Muscle of back (tissue), 13 donors: ENCODE measurements at places on chromosomes 3 and 15.

DNA sequence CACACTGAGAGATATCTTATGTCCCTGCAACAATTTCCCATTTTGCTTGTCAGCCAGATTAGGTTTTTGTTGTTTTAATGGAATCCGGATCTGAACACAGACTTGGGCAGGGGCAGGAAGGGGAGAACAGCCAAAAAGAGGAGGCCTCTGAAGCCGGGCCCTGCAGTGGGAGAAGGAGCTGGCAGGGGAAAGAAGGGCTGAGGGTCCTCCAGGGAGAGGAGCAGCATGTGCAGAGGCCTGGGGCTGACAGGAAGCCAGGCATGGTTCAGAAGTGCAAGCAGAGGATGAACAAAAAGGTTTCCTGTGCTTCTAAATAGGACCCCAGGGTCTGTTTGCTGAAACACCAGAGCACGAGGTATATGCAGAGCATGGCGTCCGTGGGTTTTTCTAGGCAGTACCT lies 49.1 kb upstream of the POMGNT2 start:
- no peak for DNase-seq

GRCh38 chr3:62625268-62625667 lies 249.9 kb downstream of the CADPS start:
- no peak for DNase-seq

- no peak for DNase-seq
Observed at GRCh38 chr15:26892182-26892518, 25.3 kb downstream of the GABRA5 start.

- DNase-seq = no peak
Observed at GRCh38 chr3:102348904-102349303, 85.9 kb upstream of the ZPLD1 start.

- peak; percentile 16 for DNase-seq
Observed at GRCh38 chr3:31636049-31636448, 103.3 kb downstream of the STT3B start.

GRCh38 chr3:7144697-7145308 lies 283.9 kb downstream of the GRM7 start:
- DNase-seq = no peak

DNA sequence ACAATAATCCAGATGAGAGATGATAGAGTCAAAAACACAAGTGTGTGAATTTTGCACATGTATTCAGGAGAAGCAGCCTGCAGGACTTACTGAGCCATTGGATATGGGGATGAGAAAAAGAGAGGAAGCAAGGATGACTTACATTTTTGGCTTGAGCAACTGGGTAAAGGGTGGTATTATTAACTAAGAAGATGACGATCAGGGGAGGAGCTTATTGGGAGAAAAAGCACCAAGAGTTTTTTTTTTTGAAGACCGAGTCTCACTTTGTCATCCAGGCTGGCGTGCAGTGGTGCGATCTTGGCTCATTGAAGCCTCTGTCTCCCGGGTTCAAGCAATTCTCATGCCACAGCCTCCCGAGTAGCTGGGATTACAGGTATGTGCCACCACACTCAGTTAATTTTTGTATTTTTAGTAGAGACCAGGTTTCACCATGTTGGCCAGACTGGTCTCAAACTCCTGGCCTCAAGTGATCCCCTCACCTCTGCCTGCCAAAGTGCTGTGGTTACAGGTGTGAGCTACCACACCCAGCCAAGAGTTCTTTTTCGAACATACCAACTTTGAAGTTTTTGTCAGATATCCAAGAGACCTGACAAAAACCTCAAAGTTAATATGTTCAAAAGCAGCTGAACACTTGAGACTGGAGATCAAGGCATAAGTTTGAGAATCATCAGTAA lies 14.8 kb upstream of the SH3BP5 start:
- DNase-seq = no peak

DNA sequence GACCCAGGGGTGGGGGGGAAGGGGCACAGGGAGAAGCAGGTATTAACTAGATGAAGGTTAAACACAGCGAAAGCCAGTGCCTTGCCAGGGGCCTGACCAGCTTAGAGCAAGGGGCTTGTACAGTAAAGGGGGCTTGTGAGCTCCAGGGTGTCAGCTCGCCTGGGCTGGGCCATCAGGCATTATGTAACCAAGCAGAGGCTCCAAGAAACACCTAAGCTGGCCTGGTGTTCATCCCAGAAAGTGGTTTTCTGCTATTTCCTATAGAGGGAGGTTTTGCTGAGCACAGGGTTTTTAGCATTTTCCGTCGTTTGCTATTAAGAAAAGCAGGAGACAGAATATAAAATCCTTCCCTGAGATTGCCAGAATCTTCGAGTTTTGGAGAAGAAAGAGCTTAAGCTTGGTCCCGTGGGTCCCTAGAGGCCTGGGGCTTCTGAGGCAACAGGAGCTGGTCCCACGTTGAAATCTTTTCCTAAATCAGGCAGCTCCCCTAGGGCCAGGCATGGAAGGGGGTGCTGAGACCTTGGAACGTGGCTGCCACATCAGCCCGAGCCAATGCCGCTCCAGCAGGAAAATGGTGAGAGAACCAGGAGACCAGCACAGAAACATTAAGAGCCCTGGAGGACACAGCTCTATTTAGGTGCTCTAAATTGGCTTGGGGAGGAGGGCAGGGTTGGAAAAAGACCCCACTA lies 71.4 kb downstream of the ISG20 start:
- DNase-seq = peak; percentile 29

GRCh38 chr15:69554279-69554961 lies 101.8 kb downstream of the RPLP1 start:
- DNase-seq = no peak

DNA sequence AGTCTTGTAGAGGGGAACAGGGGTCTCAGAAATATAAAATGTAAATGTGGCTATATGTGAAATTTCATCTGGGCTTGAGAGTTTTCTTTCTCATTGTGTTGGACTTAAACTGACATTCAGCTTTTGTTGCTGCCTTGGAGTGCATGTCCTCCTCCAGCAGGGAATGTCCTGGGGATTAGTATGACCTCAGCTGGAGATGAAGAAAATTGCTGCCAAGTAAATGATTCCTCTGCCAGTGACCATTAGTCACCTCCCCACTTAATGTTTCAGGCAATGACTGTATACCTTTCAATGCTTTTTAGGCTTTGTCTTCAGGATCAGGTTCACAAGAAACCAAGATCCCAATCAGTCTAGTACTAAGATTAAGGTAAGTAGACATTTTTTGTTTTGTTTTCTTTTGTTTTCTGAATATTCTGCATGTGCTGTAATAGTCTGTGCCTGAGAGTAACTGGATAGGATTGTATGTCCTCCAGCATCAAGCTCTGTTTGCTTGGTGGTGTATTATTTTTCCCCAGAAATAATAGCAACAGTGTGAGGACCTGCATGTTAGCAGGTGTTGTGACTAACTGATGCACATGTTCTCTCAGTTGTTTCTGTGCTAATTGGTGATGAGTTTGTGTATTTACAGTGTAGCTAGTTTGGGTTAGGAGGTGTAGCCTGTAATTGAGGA lies 18.1 kb upstream of the SLC22A13 start:
- peak; percentile 75 for DNase-seq

DNA sequence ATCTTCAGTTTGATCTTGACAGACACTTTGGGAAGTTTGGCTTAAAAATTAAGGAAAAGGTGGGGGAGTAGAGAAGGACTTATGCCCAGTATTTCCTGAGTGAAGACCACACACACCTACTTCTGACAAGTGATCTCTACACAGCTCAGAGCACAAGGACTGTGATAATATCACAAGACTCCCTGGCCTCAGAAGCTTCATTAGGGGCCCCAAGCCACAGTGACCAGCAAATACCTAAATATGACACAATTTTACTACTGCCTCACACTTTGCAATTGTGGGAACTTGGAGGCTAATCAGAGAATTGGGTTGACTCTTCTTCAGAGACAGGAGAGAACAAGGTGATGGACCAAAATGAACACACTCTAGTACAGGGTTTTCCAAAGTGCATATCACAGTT lies 2.6 kb downstream of the ILDR1 start:
- DNase-seq = no peak

DNA sequence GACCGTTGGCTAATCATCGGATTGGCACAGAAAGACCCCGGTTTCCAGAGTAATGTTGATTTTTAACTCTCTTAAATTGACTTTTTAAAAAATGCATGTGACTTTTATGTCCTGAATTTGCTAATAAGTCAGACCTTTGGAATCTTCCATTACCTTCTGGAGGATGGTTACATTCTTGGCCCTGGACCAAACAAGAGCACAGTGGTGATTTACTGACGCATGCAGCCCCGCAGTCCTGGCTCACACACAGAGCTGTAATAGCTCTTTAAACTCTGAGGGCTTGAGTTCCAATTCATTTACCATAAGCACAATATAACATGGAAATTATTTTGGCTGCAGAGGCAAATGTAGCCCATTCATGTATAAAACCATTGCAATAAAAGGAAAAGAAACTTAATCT lies 25.1 kb downstream of the SOX14 start:
- DNase-seq = no peak

DNA sequence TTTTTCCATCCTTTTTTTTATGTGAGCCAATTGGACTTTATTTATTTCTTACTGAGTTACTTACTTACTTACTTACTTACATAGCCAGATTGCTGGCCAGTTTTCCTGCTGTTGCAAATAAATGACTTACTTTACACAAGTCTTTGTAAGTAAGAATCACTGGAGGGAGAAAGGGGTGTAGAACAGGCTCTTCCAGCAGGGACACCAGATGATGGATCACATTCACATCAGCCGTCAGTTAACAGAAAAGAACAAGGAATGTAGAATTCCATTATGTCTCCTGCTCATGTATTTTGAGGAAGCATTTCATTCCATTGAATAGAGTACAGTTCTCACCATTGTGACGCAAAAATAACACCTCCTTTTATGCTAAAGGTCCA lies 188.6 kb downstream of the FNDC3B start:
- DNase-seq = no peak

DNA sequence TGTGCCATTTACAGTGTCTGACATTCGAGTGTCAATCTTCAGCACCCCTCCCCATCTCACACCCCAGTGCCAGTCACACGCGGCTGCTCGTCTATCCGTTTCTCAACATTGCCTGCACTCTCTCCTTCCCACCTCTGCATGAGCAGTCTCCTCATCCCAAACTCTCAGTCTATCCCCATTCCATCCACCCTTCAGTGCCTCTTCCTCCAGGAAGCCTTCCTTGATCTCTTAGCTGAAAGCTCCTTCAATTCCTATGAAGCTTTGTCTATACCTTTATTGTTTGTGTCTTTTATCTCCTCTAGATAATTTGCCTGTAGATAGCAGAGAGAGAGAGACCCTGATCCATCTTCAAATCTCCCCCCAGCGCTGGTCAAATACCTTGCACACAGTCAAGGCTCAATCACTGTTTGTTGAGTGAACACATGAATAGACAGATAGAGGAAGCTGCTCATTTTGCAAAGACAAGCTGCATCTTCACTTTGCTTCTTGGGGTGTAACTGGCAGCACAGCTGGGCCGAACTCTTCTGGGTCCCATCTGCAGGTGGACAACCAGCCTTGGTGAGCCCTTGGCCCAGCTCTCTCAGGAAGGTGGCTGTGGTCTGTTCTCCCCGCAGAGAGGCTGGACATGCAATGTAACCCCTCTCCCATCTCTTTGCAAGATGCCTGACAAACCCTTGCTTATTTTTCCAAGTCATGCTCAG lies 52.8 kb downstream of the ITGA11 start:
- DNase-seq = no peak

DNA sequence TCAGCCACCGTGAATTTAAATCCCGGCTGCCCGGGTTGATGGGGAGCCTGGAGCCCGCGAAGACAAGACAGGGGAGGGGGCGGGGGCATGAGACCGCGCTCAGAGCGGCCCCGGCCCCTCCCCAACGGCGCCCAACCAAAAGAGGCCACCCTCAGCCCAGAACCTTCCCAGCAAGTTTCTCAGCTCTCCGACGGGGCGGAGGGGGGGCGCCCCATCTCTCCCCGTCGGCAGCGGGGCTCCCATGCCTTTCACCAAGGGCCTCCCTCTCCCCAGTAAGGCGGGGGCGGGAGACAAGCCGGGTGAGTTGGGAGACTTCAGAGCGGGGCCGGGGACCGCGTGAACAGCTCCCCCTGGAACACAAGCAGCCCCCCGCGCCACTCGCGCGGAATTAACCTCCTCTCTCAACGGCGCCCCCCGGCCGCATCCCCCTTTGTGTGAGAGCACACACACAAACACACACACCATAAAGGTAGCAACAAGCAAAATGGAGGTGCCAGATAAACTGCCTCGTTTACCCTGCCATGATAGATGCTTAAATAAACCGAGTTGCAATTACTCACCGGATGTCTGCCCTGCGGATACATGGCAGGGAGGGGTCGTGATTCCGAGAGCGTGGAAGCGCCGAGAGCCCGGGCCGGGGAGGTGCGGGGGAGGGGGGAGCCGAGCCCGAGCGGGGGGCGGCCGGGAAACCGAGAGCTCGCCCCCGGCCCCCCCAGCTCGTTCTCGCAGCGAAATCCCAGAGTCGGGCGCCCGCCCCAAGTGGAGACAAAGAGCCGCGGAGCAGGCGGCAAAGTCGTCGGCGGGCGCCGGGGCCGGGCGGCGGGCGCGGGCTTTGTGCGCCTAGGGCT lies 1.3 kb downstream of the TLE3 start:
- DNase-seq = peak; percentile 83

GRCh38 chr3:95277613-95278012 lies 1214.8 kb downstream of the NSUN3 start:
- peak; percentile 4 for DNase-seq

DNA sequence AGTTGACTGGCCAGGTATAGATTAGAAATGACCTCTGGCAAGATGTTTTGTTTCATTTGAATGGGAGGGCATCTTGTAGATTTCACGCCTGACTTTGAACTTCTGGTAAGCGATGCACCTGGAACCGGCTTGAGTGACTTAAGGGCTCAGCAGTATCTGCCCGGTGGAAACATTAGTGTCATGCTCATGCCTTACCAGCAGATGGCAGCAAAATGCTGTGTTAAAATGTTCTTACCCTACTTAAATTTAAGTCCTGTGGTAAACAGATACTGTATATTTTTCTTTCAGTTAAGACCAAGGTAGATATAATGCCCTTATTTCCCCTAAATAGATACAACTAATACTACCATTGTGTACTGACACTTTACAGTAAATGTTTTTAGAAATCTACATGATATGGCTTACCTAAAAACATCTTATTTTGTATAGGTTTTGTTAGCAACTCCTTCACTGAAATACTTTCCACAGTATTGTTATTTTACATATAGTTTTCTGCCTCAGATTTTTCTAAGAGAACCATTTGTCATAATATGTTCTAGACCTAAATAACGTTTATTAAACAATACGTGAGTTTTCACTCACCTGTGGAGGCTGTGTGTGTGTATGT lies 25.5 kb downstream of the ASB7 start:
- DNase-seq = peak; percentile 76

DNA sequence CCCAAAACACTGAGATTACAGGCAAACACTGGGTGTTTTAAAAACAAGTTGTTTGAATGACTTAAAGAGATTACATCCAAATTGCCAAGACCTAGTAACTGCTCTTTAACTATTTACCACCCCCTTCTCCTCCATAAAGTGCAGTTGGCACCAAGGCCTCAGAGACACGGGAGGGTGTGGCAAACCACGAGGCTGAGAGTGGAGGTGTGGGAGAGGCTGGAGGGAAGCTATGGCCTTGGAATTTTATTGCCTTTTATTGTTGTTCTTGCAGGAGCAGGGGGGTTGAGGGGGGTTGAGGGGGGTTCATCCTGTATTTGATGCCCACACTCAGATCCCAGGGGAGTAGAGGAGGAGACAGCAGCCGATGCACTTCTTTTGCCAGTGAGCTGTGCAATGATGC lies 75.9 kb upstream of the CTDSPL start:
- no peak for DNase-seq

- DNase-seq = no peak
Observed at GRCh38 chr15:54519577-54519976, 541.3 kb downstream of the UNC13C start.
